ENCODE measurements at places on chromosomes 2 and 18.

DNA sequence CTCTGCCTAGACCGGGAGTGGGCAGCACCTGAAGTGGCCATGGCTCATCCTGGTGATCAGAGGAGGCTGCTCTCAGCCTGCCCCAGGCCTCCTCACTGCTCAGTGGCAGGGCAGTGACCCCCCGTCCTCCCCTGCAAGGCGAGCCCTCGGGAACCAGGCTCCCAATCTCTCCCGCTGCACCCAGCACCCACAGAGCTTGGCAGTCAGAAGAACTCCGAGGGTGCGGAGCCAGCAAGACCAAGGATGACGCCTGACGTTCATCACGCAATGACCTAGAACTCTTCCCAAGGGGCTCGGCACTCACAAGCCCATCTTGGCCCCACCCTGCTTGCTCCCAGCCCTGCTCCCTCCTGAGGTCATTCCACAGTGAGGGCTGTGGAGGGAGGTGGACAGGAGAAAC lies 189.8 kb upstream of the SALL3 start:
- no peak for DNase-seq

DNA sequence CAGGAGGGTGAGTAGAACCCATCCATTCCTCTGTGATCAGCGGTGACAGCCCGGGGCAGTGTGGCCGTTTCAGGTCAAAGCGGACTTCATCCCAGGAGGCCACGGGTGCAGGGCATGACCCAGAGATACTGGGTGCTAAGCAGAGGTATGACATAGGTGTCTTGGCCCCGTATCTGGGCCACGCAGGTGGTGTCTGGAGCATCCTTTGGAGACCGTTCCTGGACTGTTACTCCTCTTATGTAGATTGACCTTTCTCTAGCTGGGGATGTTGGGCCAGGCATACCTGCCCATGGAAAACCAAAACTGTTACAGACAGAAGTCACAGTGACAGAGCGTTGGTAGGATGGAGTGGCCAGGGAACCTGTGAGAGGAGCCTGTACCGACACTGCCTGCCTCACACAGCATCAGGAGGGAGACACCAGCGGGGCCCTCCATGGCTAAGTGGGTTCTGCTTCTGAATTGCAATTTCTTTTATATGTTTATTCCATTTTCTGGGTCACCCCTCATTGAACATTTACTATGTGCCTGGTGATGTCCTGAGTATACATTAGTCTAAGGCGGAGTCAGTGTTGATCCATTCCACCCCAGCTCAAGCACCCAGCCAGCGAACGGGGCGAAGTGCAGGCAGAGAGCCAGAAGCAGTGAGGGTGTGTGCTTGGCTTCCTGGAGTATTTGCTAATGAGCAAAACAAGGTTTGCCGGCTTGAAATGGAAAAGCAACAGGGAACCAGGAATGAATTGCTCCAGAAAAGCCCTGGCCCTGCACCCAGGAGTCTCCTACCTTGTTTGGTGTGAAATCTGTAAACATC lies 141.7 kb downstream of the SH3RF3 start:
- DNase-seq, result no peak

DNA sequence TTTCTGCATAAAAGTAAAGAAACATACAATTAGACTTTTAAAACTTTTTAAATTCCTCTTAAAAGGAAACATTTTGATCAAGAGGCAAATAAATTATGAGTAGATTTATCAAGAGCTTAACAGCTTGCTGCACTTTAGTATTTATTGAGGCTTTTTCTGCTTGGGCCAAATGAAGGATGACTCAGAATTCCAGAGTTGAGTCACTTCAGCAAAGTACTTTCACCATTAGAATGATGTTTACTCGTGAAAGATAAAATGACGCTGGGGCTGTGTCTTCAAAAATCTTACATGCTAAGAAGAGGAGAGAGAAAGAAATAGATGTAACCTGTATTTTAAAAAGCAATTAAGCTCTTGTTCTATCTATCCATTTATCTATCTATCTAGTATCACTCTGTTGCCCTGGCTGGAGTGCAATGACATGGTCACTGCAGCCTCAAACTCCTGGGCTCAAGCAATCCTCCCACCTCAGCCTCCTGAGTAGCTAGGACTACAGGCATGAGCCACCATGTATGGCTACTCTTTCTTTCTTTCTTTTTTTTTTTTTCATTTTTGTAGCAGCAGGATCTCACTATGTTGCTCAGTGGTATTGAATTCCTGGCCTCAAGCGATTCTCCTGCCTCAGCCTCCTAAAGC lies 75.3 kb upstream of the RIOK3 start:
- DNase-seq, result no peak

GRCh38 chr2:217802266-217802665 lies 200.5 kb downstream of the TNS1 start:
- DNase-seq, result no peak

DNA sequence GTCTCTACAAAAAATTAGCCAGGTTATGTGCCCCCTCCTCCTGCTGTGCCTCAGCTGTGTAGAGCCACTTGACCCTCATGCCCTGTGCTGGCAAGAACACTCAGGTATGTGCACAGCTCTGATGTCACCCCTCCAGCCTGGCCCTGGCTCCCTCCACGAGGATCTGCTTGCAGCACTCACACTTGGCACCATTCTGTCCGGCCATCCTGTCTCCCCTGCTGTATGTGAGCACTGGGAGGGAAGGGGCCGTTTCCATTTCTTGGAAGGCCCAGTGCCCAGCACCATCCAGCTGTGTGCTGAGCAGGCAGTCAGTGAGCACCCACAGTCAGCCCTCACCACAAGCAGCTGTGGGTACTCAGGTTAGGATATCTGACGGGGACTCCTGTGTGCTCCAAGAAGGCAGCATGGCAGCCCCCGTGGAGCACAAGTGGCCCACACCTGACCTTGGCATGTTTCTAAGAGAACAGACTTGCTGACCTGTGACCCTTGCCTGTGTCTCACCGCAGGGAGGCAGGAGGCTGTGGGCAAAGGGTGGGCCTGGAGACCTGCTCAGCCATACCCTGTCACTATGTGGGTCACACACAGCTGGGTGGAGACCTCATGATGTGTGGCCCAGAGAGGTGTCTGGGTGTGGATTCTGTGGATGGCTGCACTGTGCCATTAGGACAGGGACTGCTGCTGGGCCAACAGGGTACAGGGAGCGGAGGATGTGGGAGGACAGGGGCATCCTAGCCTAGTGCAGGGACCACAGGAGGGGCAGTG lies 31.5 kb downstream of the USP34 start:
- no peak for DNase-seq

DNA sequence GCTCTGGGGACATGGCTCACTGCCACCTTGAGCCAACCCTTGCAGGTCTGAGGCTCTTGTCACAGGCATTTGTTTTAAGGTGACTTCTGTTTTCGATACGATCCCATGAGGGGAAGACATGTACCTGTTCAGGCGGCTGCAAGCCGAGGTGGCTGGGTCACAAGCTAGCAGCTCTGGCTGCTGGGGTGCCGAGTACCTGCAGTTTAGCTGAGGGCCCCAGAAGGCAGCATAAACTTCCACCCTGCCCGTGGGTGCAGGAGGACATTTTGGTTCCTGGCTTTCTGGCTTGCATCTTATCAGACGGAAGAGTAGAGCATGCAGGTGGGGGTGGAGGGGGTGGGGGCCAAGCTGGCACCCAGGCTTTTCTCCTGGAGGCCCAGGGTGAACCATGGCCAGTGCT lies 28.4 kb downstream of the COA5 start:
- DNase-seq, result no peak

- DNase-seq, result no peak
Observed at GRCh38 chr2:47028846-47029560, 113.4 kb upstream of the MCFD2 start.

DNA sequence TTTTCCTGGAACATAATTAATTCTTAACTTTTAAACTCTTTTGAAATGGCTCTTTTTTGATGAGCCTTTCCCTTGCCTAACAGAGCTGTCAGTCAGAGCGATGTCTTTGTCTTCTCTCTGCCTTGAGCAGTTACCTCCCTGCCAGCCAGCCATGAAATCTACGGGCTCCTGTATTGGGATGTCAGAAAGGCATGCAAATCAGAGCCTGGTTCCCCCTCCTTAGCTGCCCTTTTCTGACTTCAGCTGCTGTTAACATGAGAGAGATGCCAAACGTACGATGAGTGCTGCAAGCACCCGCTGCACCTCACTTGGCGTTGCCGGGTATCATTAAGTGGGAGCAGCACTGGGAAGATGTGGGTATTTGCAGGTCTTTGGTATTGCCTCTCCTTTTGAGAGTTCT lies 131.4 kb upstream of the BOD1L2 start:
- no peak for DNase-seq

GRCh38 chr18:59182673-59183072 lies 37.3 kb upstream of the GRP start:
- DNase-seq, result no peak

DNA sequence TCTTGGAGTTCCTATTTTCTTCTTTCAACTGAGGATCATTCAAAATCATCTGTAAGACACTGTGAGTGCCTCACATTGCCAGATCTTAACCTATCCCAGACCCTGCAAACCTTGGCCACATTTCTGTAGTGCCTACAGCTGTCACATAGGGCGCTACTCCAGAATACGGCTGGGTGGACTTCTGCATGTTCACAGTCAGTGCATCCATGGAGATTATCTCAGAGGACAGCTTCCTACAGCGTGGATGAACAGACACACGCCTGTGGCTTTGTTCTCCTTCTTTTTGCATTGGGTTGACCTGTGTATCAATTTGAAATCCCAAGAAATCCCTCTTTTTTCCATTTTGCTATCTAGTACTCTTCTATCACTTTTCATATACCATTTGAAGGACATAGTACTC lies 1.9 kb upstream of the KLHL29 start:
- no peak for DNase-seq

- DNase-seq, result no peak
Observed at GRCh38 chr18:21295101-21295500, 53.1 kb downstream of the GREB1L start.

GRCh38 chr2:186032102-186032738 lies 293.6 kb downstream of the FSIP2 start:
- DNase-seq, result no peak

DNA sequence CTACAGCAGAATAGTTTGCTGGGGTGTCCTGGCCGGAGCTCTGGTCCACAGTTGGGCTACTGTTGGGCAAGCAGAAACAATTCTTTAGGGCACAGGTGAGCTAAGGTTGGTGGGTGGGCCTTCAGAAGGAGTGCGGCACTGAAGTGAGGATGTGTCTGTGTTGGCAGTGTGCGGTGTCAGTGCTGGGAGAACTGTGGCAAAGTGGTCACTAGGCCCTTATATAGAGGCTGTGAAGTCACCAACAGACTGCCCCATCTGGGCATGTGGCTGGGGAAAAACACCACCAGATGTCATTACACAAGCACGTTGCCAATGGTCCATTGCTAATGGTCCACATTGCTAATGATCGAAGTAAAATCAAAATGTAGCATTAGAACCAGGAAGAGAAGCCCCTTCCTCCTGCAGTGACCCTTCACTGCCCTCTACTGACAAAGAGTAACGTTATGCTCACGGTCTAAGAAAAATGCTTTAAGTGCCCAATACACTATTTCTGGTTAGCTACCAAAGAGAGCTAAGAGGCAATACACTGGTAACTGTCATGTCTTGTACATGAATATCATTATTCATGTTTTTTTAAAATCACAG lies 21.3 kb downstream of the SCN1A start:
- DNase-seq, result no peak

All from stimulated activated CD4-positive, alpha-beta T cell treated with anti-CD3 and anti-CD28 coated beads, TNF-alpha, amount 100 ng/mL, for 4 hours (primary cell).